Stimulated activated CD4-positive, alpha-beta T cell treated with anti-CD3 and anti-CD28 coated beads, Interleukin-1b, Interleukin-23, amount 100 ng/mL, for 4 hours (primary cell): ENCODE measurements at places on chromosomes 12 and 14.
A peak's percentile ranks its signal among the peaks of the same experiment; 100 is the strongest.

GRCh38 chr12:52636189-52636588 is 15.8 kb downstream of the KRT2 start:
- no peak for DNase-seq

GRCh38 chr12:67917811-67918210 is 71.4 kb upstream of the IFNG-AS1 start:
- DNase-seq: no peak

- DNase-seq: no peak
These were observed 79.1 kb upstream of the LMO3 start for GRCh38 chr12:16685107-16685506.

DNA sequence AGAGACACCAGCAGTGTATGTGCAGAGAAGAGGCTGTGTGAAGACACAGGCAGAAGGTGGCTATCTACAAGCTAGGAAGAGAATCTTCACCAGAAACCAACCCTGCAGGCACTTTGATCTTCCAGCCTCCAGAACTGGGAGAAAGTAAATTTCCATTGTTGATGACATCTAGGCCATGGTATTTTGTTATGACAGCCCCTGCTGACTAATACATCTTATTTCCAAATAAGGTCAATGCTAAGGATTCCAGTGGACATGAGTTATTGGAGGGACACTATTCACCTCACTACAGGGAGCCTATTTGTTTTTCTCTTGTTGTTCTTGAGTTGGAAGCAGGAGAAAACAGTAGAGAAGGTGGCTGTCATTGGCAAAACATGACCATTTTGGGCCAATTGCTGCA is 88.5 kb upstream of the RIN3 start:
- DNase-seq: no peak

- no peak for DNase-seq
These were observed 347.9 kb downstream of the BCAT1 start for GRCh38 chr12:24600996-24601395.

- no peak for DNase-seq
These were observed 2.0 kb upstream of the NR4A1 start for GRCh38 chr12:52049286-52049685.

- DNase-seq: no peak
These were observed 5.3 kb downstream of the DCTN2 start for GRCh38 chr12:57541717-57542116.

- peak; percentile 18 for DNase-seq
These were observed 1158.4 kb upstream of the TMEM132C start for GRCh38 chr12:127108360-127109215.

DNA sequence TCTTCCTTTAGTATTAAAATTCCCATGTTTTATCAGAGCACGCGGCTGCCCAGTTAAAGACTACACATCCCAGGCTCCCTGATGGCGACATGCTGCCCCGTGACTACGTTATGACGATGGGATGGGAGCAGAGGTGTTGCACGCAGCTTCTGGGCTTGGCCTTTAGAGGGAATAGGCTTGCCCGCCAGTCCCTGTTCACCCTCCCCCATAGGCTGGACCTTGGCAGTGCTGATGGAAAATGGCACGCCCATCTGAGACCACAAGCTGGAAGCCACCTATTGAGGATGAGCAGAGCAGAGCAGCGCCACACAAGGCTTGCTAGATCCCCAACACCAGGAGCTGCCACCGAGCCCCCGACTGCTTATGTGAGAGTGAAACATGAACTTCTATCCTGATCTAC is 24.7 kb downstream of the TTC7B start:
- DNase-seq: no peak

- no peak for DNase-seq
These were observed 38.9 kb downstream of the TPCN1 start for GRCh38 chr12:113260127-113260526.

- no peak for DNase-seq
These were observed 1.1 kb downstream of the RIMKLB start for GRCh38 chr12:8698879-8699278.

GRCh38 chr12:57755454-57756372 is 810 bp downstream of the MARCHF9 start:
- peak; percentile 26 for DNase-seq

- no peak for DNase-seq
These were observed 47.3 kb downstream of the DYNC1H1 start for GRCh38 chr14:102011631-102012030.

DNA sequence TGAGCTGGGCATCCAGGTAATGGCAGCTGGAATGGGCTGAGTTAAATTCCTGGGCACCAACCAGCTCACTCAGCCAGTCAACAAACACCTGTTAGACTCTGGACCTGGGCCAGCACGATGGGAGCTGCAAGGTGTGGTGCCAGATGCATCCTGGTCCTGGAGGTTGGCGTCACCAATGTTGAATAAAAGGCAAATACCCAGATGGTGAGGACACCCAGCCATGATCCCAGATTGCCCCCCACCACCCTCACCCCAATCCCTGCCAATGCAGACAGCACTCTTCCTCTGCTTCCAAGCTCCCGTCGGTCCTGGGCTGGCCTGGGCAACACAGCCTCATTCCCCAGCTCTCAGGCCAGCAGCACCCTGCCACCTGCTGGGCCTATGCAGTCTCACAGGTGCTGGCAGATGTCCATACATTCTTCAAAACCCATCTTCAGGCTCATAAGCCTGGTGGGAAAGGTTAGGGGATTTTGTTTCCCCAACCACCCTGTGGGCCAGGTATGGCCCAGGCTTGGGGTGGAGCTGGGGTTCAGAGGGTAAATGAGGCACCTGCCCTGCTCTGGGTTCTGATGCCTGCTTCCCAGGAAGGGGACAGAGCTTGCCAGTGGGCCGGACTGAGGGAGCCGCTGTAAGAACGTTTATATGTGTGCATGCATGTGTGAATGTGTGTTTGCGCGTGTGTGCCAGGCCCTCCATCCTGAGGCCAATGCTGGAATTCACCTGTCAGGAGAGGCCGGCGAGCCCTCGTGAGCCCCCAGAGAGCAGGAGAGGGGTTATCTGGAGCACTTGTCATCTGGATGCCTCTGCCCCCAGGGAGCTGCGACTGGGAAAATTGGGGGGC is 58.0 kb downstream of the LGMN start:
- DNase-seq: no peak

DNA sequence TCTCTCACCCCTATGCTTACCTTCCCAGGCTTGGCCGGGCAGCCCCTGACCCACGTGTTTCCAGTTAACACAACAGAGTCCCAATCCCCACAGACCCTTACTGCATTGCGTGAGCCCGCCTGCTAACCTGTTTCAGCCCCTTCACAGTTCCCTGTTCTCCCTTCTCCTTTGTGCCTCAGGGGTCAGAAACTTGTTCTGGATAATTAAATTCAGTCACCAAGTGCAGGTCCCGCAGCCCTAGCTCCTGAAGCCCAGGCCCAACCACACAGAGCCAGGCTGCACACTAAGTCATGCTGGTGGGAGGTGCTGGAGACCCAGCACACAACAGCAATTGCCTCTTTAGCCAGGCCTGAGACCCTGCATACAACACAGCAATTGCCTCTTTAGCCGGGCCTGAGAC is 9.6 kb downstream of the ISM2 start:
- DNase-seq: no peak

DNA sequence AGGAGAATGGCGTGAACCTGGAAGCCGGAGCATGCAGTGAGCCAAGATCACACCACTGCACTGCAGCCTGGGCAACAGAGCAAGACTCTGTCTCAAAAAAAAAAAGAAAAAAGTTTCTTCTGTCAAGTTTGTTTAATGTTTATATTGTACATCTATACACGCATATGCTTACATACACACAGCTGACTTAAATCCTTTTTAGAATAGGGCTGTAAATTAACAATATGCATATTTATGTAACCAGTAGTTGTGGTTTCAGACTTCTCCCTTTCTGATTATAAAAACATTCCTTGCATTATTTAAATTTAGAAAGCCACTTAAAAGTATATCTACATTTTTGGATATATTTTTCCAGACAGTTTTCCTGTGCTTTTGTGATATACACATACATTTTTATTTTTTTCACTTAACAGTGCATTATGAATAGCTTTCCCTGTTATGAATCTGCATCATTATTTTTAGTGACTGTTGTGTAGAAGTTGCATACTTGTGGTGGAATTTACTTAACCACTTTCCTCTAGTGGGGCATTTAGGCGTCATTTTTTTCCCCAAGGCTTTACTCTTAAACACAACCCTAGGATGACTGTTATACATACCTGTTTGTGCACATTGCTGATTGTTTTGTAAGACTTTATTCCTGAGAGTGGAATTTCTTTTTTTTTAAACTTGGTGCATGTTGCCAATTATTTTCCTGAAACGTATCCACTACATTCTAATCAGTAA is 29.4 kb downstream of the POLR3B start:
- no peak for DNase-seq

DNA sequence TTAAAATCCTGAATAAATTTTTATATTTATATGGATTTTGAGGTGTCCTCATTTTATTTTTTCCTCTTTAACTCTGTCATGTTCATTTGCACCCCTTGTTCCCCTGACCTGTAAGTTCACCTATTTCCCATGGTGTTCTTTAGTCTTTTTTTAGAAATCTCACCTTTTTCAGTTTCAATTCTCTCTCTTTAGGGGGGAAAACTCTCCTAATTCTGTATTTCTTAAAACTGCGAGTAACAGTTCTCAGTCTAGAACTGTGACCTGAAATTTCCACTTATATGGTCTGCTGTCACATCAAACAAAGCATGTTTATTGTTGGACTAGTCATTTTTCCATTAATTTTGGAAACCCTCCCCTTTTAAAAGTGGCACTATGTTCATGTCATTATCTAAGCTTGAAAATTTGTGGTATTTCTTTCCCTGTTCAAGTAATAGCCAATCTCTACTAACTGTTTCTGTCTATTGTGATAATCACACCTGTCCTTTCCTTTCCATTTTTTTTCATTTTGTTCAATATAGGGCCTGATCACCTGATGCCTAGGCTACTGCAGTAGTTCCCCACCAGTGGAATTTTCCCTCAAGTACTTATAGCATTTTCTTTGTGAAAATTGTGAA is 14.0 kb upstream of the FBXO33 start:
- DNase-seq: no peak

- DNase-seq: no peak
These were observed 1.7 kb downstream of the PGF start for GRCh38 chr14:74953686-74954085.
